ENCODE measurements at places on chromosomes 5 and 9. TPM values are rescaled to one million over a fixed set of nuclear protein-coding genes. Genes with fewer than 3 reads are reported as not detected.

Gene ACOT12
- total RNA-seq = not detected

Gene PCDHA9
- not detected for total RNA-seq

Gene PLAC8L1
- 1.0 TPM for total RNA-seq

Gene HMMR
- 54.5 TPM for total RNA-seq

Gene WNT8A
- total RNA-seq = not detected

Gene KIAA0825
- 1.9 TPM for total RNA-seq

Gene SLC27A6
- total RNA-seq = not detected

All from activated naive CD8-positive, alpha-beta T cell treated with anti-CD3 and anti-CD28 coated beads, Interleukin-2, amount 10 ng/mL, durations not matched to agents 7 days and 5 days (primary cell).